ENCODE measurements at places on chromosomes 4 and X.

DNA sequence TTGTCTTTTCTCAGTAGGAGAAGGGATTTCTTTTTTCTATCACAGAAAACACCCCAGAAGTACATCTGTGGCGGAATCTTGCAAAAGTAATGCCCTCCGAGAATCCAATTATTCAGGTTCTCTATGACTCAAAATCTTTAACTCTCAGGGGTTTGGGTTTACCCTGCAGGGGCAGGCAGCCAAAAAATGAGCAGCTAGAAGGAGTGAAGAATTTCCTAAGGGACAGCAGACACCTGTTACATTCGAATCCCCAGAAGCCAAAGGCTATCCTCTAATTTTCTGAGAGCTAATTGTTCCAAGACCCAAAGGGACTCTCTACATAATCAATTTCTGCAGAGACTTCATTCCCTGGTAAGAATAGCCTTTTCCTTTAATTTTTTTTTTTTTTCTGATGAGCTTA lies 27.5 kb upstream of the CBR4 start:
- no peaks in the 10 kb centered on the region for H3K27me3 ChIP-seq
- H3K36me3 ChIP-seq, result no peaks in the 10 kb centered on the region
- H3K27ac ChIP-seq, result no peak overlapping the region
- H3K4me1 ChIP-seq, result no peaks in the 10 kb centered on the region
- DNase-seq, result no peak

DNA sequence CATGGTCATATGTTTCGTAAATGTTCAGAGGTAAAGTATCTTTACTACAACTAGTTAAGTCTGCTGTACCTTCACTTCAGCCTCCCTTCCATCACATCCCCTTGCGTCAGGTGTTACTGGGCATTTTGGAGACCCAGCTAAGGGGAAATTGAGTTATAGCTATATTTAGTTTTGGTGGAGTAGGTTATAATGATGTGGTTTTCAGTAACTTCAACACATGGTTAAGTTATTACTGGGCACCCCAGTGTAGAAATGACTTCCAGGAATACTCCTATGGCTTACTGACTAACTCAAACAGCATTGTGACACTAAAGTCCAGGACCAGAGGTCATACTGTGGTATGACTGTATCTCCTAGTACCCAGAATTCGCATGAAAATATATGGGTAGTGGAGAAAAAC lies 23.4 kb upstream of the ACSL1 start:
- no peaks in the 10 kb centered on the region for H3K36me3 ChIP-seq
- no peak for DNase-seq
- no peak overlapping the region for H3K27ac ChIP-seq
- H3K4me1 ChIP-seq, result no peaks in the 10 kb centered on the region

GRCh38 chr4:63123441-63123840 lies 1285.8 kb downstream of the TECRL start:
- H3K36me3 ChIP-seq, result no peaks in the 10 kb centered on the region
- H3K27ac ChIP-seq, result no peak overlapping the region
- no peak overlapping the region for H3K4me3 ChIP-seq
- H3K4me1 ChIP-seq, result no peaks in the 10 kb centered on the region
- no peak for DNase-seq
- H3K27me3 ChIP-seq, result no peaks in the 10 kb centered on the region

- H3K27ac ChIP-seq, result no peak overlapping the region
- no peak overlapping the region for H3K4me3 ChIP-seq
- no peaks in the 10 kb centered on the region for H3K27me3 ChIP-seq
- H3K4me1 ChIP-seq, result no peaks in the 10 kb centered on the region
- no peak for DNase-seq
- no peaks in the 10 kb centered on the region for H3K36me3 ChIP-seq
These were observed 389.3 kb downstream of the MAPK10 start for GRCh38 chr4:85970535-85970934.

DNA sequence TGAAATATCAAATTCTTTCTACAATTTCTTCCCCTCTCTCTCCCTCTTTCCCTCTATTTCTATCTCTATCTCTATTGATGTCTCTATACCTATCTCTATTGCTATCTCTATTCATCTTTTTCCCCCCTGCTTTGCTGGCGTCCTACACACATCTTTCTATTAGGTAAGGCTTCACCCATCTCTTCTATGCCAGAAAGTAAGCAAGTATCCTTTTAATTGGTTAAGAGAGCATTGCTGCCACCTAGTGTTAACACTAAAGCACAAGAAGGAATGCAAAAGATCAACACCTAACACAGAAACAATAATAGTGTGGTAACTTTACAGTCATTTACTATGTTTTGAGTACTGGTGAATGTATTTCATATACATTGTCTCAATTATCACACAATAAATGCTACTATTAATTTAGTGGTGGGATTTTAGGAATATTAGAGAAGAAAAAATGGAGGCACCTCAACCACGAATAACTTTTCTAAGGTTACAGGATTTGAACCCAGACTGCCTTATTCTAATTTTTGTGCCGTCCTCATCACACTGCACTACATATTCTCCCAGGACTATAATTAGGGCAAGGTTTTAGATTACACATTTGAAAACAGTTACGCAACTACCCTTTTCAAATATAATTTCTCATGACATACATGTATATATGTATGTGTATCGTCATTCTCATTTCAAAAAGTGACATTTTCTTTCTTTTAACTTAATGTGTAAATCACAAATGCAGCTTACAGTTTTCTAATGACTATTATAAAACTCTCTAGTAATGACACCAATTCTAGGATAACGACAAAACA lies 3.7 kb upstream of the C4orf36 start:
- no peak for DNase-seq
- H3K27ac ChIP-seq, result no peak overlapping the region
- H3K4me3 ChIP-seq, result no peak overlapping the region
- H3K36me3 ChIP-seq, result no peaks in the 10 kb centered on the region

GRCh38 chr4:96389770-96390169 lies 549.9 kb downstream of the PDHA2 start:
- H3K36me3 ChIP-seq, result no peaks in the 10 kb centered on the region
- no peaks in the 10 kb centered on the region for H3K27me3 ChIP-seq
- H3K4me1 ChIP-seq, result no peaks in the 10 kb centered on the region

GRCh38 chrX:10725071-10725470 lies 104.7 kb upstream of the MID1 start:
- no peaks in the 10 kb centered on the region for H3K27me3 ChIP-seq
- no peaks in the 10 kb centered on the region for H3K36me3 ChIP-seq
- DNase-seq, result no peak
- H3K4me3 ChIP-seq, result no peak overlapping the region
- H3K27ac ChIP-seq, result no peak overlapping the region

DNA sequence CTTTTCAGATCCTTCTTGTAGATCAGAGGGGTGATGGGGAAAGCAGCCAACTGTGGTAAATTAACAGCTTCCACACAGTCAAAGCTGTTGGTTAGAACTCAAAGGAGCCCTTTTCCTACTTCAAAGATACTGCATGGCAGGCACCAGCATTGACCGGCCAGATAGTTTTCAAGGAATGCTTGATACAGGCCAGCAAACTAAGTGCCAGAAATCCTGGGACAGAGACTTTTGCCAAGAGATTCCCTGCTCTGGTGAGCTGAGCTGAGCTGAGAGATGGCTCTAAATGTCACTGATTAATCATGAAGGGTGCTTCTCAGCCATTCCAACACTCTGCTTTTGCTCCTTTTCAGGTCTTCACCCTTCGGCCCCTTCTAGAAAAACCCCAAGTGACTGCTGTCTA lies 131.6 kb upstream of the MED14 start:
- H3K27me3 ChIP-seq, result no peaks in the 10 kb centered on the region
- H3K36me3 ChIP-seq, result no peaks in the 10 kb centered on the region
- no peak overlapping the region for H3K4me3 ChIP-seq
- H3K4me1 ChIP-seq, result no peaks in the 10 kb centered on the region

- peak; percentile 70 for DNase-seq
- no peaks in the 10 kb centered on the region for H3K36me3 ChIP-seq
- peaks cover 61% of the 10 kb centered on the region for H3K4me1 ChIP-seq
- H3K27me3 ChIP-seq, result no peaks in the 10 kb centered on the region
These were observed 24.5 kb downstream of the TMSB4X start for GRCh38 chrX:12999422-12999821.

- no peak for DNase-seq
- no peaks in the 10 kb centered on the region for H3K27me3 ChIP-seq
- no peak overlapping the region for H3K4me3 ChIP-seq
- H3K4me1 ChIP-seq, result no peaks in the 10 kb centered on the region
- H3K36me3 ChIP-seq, result no peaks in the 10 kb centered on the region
These were observed 8.3 kb downstream of the CSN2 start for GRCh38 chr4:69957209-69957608.

DNA sequence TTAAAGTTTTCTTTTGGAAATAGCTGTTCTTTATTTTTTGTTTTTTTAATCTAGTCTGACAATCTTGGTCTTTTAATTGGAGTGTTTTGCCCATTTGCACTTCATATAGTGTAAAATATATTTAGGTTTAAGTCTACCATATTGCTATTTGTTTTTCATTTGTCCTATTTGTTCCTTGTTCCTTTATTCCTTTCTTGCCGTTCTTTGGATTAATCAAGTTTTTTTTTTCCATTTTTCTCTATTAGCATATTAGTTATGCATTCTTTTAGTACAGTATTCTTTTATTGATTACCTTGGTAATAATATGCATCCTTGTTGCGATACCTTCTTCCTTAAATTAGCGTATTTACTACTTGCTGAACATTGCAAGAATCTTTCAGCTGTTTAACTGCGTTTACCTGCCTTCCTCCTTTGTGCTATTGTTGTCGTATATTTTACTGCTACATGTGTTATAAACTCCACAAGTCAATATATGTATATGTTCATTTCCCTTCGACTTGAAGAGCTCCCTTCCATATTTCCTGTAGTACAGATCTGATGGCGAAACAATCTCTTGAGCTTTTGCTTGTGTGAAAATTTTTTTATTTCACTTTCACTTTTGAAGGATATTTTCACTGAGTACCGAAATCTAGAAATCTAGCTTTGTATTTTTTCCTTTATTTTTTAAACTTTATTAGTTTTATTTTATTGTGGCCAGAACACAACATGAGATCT lies 23.9 kb upstream of the RNF212 start:
- no peaks in the 10 kb centered on the region for H3K36me3 ChIP-seq
- DNase-seq, result peak; percentile 33
- H3K27me3 ChIP-seq, result no peaks in the 10 kb centered on the region
- H3K27ac ChIP-seq, result peak overlapping the region; percentile 41
- peak overlapping the region; percentile 41 for H3K4me3 ChIP-seq

GRCh38 chr4:184168406-184169019 lies 49.2 kb downstream of the ENPP6 start:
- peaks cover 3% of the 10 kb centered on the region for H3K27me3 ChIP-seq
- H3K4me3 ChIP-seq, result no peak overlapping the region
- H3K4me1 ChIP-seq, result no peaks in the 10 kb centered on the region
- H3K27ac ChIP-seq, result no peak overlapping the region
- DNase-seq, result peak; percentile 15

- H3K4me3 ChIP-seq, result no peak overlapping the region
- H3K27ac ChIP-seq, result no peak overlapping the region
- H3K36me3 ChIP-seq, result no peaks in the 10 kb centered on the region
- no peaks in the 10 kb centered on the region for H3K27me3 ChIP-seq
- H3K4me1 ChIP-seq, result no peaks in the 10 kb centered on the region
- no peak for DNase-seq
These were observed 59.1 kb downstream of the FAM184B start for GRCh38 chr4:17722356-17722700.

DNA sequence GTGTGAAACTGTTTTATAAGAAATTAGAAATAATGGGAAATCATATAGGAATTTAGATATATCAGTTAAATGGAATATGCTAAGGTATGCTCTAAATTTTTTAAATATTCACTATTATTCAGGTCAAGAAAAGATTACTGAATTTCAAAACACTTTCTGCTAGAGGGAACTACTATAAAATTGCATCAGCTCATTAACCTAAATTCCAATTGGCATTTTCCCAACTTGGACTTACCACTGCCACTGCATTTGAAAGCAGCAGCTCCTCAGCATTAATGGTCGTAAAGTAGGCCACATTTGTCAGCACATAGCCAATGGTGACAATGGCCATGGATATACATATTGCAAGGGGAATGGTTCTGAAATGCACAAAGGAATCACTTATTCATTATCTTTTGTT lies 57.3 kb downstream of the SLC7A11 start:
- H3K4me3 ChIP-seq, result no peak overlapping the region
- no peaks in the 10 kb centered on the region for H3K27me3 ChIP-seq
- no peaks in the 10 kb centered on the region for H3K4me1 ChIP-seq
- no peak overlapping the region for H3K27ac ChIP-seq
- no peaks in the 10 kb centered on the region for H3K36me3 ChIP-seq
- no peak for DNase-seq

- DNase-seq, result no peak
- H3K4me1 ChIP-seq, result no peaks in the 10 kb centered on the region
- H3K27me3 ChIP-seq, result no peaks in the 10 kb centered on the region
- no peak overlapping the region for H3K4me3 ChIP-seq
- H3K36me3 ChIP-seq, result no peaks in the 10 kb centered on the region
These were observed 115.8 kb downstream of the CORIN start for GRCh38 chr4:47721892-47722575.

- H3K27me3 ChIP-seq, result no peaks in the 10 kb centered on the region
- H3K27ac ChIP-seq, result no peak overlapping the region
- H3K36me3 ChIP-seq, result no peaks in the 10 kb centered on the region
- H3K4me1 ChIP-seq, result peaks cover 13% of the 10 kb centered on the region
- no peak for DNase-seq
These were observed 43.5 kb downstream of the CLDN34 start for GRCh38 chrX:10010686-10011085.

GRCh38 chr4:3312362-3312761 lies 19.5 kb downstream of the RGS12 start:
- H3K36me3 ChIP-seq, result no peaks in the 10 kb centered on the region
- H3K4me3 ChIP-seq, result no peak overlapping the region
- H3K4me1 ChIP-seq, result no peaks in the 10 kb centered on the region
- no peak for DNase-seq

GRCh38 chr4:171676555-171677215 lies 136.5 kb upstream of the GALNTL6 start:
- H3K4me3 ChIP-seq, result no peak overlapping the region
- no peak overlapping the region for H3K27ac ChIP-seq
- no peaks in the 10 kb centered on the region for H3K4me1 ChIP-seq
- DNase-seq, result no peak

- H3K27me3 ChIP-seq, result no peaks in the 10 kb centered on the region
- H3K27ac ChIP-seq, result no peak overlapping the region
- DNase-seq, result no peak
- no peaks in the 10 kb centered on the region for H3K36me3 ChIP-seq
These were observed 16.9 kb upstream of the XPNPEP2 start for GRCh38 chrX:129721870-129722269.

GRCh38 chrX:30690330-30690729 lies 37.1 kb downstream of the GK start:
- H3K27ac ChIP-seq, result no peak overlapping the region
- no peaks in the 10 kb centered on the region for H3K27me3 ChIP-seq
- no peaks in the 10 kb centered on the region for H3K36me3 ChIP-seq
- DNase-seq, result no peak
- no peaks in the 10 kb centered on the region for H3K4me1 ChIP-seq

DNA sequence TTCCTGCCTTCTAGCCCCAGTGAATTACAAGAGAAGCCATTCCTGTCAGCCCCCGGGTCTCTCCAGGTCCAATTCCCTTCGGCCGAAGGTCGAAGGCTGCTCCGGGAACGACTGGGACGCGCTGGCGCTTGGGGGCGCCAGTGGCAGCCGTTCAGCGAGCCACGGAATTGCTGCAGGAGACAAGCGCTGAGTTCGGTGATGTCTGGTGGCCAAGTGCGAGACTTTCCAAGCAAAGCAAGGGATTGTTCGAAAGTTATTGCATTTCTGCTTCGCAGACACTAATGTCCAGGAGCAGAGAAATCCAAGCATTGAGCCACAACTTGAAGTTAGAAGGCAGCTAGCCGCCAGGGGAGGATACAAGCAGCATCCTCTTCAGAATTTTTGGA lies 1.1 kb upstream of the DKK2 start:
- H3K27me3 ChIP-seq, result no peaks in the 10 kb centered on the region
- no peak for DNase-seq
- no peak overlapping the region for H3K27ac ChIP-seq
- no peaks in the 10 kb centered on the region for H3K4me1 ChIP-seq
- H3K36me3 ChIP-seq, result no peaks in the 10 kb centered on the region
- H3K4me3 ChIP-seq, result no peak overlapping the region

All from naive thymus-derived CD4-positive, alpha-beta T cell (primary cell).